ENCODE measurements at places on chromosomes 3 and 15.

DNA sequence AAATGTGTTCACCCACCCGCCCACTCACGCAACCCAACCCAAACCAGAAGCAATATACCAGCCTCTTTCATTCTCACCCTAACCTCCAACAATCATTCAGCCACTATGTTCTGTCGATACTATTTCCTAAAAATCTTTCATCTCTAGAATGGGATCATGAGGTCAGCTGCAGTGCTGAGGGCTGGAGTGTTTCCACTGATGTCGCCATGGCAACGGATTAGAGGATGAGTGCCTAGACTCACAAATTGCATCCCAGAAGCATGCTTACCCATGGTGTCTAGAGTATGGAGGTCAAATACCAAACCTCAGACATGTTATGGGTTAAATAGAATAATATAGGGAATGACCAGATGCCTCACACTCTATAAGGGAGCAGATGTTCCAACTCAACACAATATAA, 138.5 kb downstream of the GABRB3 start:
- no peak for DNase-seq

GRCh38 chr15:71808311-71809020, 1.9 kb upstream of the NR2E3 start:
- DNase-seq: no peak

DNA sequence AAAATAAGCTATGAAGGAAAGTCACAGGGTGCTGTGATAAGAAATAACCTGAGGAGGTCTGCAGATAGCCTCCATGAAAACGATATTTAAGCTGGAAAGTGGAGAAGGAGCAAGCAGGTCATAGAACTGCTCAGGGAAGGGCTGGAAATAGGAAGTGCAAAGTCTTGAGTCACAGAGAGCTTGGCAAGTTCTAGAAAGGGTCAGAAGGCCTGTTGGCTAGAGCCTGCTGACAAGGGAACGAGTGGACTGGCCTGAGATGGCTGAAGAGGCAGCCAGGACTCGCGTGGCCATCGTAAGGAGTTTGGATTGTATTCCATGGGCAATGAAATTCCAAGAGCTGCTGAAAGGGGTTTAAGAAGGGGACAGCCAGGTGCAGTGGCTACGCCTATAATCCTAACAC, 64.7 kb upstream of the IL12A start:
- no peak for DNase-seq

DNA sequence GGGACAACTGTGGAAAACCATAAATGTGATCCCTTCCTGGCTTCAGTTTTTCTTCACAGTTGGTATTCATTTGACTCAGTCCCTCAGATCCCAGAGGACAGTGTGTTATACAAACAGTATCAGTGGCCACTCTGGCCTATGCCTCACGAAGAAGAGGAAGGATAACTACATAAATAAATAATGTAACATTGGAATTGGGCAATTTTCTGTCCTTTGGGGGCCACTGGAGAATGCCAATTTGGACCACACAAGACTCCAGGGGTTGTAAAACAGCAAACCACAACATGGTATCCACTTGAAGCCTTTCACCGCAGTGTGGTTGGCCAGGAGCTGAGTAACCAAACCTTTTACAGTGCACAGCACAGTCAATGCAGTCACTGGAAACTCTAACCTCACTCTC, 1077.0 kb downstream of the ROBO2 start:
- no peak for DNase-seq

DNA sequence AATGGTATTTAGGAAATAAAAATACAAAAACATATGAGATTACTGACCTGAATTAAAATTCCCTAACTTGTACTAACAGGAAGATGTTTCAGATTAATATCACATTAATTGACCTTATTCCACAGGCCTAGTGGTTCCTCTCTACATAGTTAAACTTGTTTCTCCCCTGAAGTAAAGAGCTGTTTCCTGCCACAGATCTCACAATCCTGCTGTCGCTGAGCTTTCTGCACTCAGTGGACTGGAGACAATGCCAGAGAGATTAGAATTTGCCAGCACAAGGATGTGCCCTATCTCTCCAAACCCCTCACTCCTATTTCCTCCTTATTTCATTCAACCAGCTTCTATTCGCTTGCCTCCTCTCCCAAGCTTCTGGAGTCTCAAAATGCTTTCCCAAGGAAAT, 130.6 kb downstream of the CTNNB1 start:
- no peak for DNase-seq

DNA sequence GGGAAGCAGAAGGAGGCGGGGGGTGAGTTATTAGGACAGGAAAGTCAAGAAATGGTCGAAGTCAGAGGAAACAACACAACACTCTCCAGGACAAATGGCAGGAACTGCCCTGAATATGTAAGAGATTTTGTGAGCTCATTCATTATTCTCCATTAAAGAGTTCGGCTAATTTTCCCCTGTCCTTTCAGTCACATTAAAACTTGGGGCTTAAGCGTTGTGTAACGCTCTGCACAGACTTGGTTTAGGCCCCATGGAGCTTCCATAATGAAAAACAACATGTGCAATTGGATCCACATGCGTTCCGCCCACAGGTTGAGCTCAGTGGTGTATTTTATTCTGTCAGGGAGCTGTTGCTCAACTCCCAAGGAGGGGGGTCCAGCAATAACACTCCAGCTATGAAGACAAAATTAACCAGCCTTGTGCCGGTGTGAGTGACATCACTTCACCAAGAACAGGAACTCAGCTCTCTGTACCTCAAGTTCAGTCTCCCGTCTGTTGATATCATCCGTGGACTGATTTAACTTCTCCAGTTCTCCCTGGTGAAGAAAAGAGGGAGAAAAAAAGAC, 2.3 kb downstream of the SH3BP5 start:
- DNase-seq: no peak

- DNase-seq: no peak
Observed at GRCh38 chr3:138941259-138941885, 5.6 kb downstream of the FOXL2 start.

DNA sequence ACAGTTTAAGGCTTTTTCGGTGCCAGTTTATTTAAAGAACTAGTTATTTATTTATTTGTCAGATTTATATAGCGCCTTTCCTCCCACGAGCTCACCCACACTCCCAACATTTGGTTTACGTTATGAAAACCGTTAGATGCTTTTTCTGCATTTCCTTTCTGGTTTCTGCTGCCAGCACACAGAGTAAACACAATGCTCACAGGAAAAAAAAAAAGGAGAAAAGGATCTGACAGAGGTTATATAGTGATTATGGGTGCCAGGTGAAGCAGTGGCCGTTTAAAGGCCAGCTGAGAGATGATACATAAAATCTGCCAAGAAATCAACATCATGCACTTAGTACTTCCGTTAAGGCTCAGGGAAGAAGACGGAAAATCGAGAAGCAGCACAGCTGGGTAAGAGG, 37.9 kb downstream of the ETV5 start:
- DNase-seq: no peak

DNA sequence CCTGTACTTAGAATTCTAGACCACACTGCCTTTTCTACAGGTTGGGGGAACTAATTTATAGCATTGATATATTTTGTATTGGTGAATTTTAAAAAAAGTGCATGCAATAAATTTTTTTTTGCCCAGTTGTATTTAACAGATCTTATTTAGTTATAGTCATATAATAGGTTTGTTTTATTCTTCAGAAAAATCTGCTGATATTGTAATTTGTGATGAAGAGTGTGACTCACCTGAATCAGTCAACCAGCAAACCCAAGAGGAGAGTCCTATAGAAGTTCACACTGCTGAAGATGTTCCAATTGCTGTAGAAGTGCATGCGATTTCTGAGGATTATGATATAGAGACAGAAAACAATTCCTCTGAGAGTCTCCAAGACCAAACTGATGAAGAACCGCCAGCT, 10.3 kb downstream of the ZNF639 start:
- DNase-seq: no peak

DNA sequence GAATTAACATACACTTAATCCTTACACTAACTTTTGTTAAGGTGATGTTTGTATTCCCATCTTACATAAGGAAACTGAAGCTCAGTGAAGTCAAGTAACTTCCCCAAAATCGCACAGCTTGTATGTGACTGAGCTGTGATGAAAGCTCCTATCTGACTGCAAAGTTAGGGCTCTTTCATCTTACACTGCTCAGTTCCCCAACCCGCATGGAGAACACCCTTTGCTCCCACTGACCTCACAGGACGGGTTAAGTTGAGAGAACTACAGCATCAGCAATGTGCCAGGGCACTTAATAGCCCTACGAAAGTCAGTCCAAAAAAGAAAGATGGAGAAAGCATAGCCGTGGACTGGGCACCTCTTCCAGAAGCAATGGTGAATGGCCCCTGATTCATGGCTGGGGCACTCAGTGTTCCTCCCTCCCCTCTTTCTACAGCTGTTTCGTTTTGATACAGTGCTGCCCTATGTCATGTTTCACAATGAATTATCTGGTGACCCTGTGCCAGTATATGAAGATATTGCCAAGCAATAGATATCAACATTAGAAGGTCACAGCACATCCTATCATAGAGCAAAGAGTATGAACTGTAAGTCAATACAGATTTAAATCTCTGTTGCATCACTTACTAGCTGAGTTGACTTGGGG, 38.0 kb downstream of the CADPS start:
- no peak for DNase-seq

- DNase-seq: no peak
Observed at GRCh38 chr3:54228806-54229205, 106.5 kb downstream of the CACNA2D3 start.

DNA sequence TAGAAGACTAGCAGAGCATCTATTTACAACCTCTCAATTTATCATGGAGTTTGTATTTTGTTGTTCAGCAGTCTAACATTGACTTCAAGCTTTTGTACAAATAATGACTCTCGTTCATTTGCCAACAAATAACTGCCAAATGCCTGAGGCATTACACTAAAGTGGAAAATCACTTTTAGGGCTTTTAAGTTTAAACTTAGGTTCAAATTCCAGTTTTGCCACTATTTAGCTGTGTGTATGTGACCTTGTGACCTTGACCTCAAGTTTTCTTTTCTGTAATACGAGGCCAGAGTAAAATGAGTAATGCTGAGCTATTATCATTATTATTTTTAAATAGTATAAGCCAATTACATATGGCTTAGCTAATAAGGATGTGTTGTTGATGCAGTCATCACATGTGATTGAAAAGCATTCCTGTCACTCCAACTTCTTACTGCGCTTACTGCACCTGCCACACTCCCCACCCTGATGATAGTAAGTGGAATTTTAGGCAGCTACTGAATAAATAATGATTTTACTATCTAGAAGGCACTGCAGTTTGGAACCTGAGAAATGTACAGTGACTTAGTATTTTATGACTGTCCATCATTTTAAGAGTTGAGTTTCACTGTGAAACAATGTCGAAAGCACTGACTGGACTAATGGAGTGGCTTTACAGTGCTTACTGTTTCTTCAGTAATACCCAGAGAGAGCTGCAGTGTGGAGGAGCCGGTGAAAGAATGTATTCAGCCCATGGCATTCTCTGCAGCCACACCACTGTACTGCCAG, 16.3 kb downstream of the ARL8B start:
- DNase-seq: no peak

DNA sequence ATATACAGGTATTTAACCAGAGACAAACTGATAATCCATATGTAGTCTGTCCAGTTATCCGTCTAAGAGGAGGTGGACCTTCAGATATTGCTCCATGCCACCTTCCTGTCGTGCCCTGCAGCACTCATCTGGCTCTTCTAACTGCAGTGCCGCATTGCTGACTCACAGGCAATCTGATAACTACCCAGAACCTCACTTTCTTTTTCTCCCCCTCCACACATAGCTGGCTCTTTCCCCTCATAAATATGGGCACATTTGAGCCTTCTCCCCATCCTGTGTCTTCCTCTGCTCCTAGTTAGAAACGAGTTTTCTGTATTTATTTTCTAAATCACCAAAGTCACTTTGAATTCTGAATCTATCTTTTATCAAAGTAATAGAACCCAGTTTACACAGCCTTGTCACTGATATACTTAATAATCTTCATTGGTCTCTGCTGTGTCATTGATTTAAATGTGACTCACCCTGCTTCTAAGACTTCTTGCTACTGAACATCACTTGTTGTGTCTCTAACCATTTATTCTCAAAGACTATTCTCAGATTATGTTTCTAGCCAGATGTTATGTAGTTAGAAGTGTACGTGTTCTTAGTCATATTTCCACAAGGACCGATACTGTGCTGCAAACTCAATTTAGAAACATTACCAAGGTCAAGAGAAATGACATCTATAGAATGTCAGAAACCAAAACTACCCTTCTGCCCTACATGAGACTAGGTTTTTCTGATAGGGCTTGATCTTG, 17.4 kb upstream of the KCNMB2 start:
- no peak for DNase-seq

GRCh38 chr3:178637802-178638201, 101.6 kb downstream of the KCNMB2 start:
- no peak for DNase-seq

DNA sequence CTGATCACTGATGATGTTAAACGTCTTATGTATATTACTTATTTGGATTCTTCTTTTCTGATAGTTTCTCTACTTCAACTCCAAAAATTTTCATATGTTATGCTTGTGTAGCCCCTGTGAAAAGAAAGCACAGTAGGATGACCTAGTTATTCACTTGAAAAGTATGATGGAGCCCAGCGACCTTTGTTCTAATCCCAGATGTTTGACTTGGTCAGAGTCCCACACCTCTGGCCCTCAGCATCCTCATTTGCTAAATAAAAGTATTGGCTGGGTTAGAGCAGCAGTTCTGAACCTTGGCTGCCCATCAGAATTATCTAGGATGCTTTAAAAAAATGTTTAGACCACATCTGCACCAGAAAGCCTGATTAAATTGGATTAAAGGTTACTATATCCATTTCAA, 173.7 kb downstream of the ATG7 start:
- DNase-seq: no peak

DNA sequence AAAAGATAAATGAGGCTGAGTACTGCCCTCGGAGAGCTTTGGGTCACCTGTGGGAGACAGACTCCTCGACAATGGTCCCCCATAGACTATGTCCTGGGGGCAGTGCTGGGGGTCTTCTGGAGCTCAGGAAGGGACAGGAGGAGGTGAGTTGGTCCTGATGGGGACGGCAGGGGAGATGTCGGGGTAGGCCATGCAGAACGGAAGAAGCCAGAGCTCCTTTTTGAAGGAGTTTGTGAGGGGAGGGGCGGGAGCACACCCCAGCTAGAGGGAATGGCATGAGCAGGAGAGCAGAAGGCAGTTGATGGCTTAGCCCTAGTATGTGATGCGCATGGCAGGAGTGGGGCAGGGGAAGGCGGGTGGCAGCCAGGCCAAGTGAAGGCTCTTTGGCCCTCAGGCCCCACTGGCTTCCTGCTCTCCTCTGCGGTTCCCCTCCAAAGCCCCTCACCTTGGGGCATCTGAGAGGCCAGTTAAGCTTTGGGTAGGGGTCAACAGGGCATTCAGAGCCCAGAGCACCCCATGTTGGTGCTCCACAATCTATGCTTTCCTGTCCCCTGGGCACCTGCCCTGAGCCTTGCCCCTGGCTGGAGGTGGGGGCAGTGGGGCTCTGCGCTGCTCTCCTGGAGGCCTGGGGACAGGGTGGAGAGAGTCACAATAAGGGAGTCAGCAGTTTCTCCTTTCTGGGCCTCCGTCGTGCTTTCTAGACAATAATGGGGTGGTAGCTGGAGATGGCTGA, 179.3 kb downstream of the SMAD6 start:
- DNase-seq: no peak

DNA sequence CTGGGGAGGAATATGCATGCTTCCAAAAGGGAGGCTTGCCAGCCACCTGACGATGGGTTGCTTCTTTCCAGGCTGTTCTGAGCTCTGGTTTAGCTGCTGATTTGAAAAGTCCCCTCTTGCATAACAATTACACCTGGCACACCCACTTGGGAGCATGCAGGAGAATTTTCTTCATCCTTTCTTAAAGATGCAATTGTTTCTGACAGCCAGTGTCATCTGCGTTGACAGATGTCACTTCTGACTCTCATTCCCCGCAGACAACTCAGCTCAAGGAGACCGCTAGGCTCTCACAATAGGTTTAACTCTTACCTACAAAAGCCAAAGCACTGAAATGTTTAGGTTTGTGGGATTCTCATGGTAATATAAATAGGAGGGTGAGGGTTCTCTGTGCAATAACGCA, 185.6 kb upstream of the SYNPR start:
- DNase-seq: no peak
